Effector memory CD4-positive, alpha-beta T cell (primary cell): ENCODE measurements at places on chromosomes 7 and 10.

- no peaks in the 10 kb centered on the region for H3K4me1 ChIP-seq
- H3K4me3 ChIP-seq, result no peak overlapping the region
- no peak for DNase-seq
- H3K27me3 ChIP-seq, result no peaks in the 10 kb centered on the region
- no peaks in the 10 kb centered on the region for H3K36me3 ChIP-seq
Measured at GRCh38 chr10:62580396-62580795, 206.2 kb downstream of the ZNF365 start.

DNA sequence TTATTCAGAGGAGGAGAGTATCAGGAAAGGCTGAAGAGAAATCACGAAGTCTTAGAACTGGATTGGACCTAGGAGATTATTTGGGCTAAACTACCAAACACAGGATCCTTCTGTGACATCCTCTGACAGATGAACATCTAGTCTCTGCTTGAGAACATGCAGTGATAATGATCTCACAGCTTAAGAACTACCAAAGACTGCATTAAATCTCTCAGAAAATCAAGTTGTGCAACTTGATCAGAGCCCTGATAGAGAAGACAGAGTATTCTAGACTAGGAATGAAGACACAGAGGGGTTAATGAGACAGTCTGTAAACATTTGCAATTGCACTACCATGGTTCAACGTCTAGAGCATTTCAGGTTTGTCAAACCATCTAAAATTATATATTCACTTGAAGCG lies 37.1 kb upstream of the AGBL3 start:
- no peaks in the 10 kb centered on the region for H3K36me3 ChIP-seq
- H3K4me3 ChIP-seq, result no peak overlapping the region
- no peaks in the 10 kb centered on the region for H3K27me3 ChIP-seq
- peaks cover under 1% of the 10 kb centered on the region for H3K4me1 ChIP-seq
- H3K27ac ChIP-seq, result no peak overlapping the region

DNA sequence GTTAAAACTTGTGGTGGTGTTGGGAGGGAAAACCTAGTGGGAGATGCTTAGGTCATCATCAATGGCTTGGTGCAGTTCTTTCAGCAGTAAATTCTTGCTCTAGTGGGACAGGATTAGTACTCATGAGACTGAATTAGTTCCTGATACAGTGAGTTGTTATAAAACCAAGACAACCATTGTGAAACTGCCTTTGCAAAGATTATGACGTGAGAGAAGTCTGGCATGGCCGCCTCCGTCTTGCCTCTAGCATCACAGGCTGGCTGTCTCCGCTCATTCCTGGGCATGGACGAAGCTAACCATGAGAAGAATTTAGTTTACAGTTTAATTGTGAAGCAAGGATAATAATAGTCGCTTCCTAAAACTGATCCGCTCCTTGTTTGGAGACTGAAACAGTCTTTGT lies 186.4 kb downstream of the KIF20B start:
- no peak for DNase-seq
- no peaks in the 10 kb centered on the region for H3K4me1 ChIP-seq
- H3K27ac ChIP-seq, result no peak overlapping the region
- H3K27me3 ChIP-seq, result no peaks in the 10 kb centered on the region
- H3K36me3 ChIP-seq, result no peaks in the 10 kb centered on the region
- no peak overlapping the region for H3K4me3 ChIP-seq

GRCh38 chr10:852386-852785 lies 79.1 kb downstream of the LARP4B start:
- no peaks in the 10 kb centered on the region for H3K4me1 ChIP-seq
- H3K36me3 ChIP-seq, result peaks cover 6% of the 10 kb centered on the region
- DNase-seq, result no peak
- H3K27me3 ChIP-seq, result no peaks in the 10 kb centered on the region
- H3K4me3 ChIP-seq, result no peak overlapping the region

DNA sequence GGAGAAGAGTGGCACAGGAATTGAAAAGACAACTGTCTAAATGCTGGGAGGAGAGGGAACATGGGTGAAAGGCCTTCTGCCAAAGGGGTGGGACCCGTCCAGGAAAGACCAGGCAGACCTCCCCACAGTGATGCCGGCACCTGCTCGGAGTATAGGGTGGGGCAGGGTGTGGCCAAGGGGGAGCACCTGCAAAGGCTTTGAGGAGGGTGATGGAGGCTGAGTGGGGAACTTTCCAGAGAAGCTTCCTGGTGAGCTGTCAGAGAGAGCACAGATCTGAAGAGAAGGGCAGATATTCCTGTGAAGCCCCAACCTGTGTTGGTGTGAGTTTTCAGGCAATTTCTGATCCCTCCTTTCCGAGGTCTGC lies 263.4 kb upstream of the GRB10 start:
- no peak overlapping the region for H3K27ac ChIP-seq
- no peaks in the 10 kb centered on the region for H3K27me3 ChIP-seq
- no peaks in the 10 kb centered on the region for H3K36me3 ChIP-seq
- no peak overlapping the region for H3K4me3 ChIP-seq
- no peaks in the 10 kb centered on the region for H3K4me1 ChIP-seq

DNA sequence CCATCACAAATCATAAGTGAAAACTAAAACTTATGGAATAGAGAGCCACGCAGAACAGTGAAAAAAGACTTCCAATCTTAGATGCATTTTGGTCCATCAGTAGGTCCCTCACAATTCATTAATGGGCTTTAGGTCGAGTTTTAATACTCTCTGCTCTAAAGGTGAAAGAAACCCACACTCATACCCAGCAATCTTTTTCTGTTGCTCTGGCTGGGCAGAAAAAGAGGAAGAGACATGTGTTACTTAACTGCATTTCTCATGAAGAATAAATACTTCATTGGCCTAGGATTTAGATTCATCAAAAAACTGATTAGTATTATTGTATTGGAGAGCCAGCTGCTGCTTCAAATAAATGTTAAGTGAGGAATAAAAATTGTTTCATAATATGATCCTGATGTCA lies 645.7 kb downstream of the PHTF2 start:
- H3K27me3 ChIP-seq, result no peaks in the 10 kb centered on the region
- H3K4me1 ChIP-seq, result no peaks in the 10 kb centered on the region
- no peak overlapping the region for H3K4me3 ChIP-seq
- no peak overlapping the region for H3K27ac ChIP-seq
- H3K36me3 ChIP-seq, result no peaks in the 10 kb centered on the region

- H3K36me3 ChIP-seq, result peaks cover 86% of the 10 kb centered on the region
- H3K27me3 ChIP-seq, result no peaks in the 10 kb centered on the region
- no peak overlapping the region for H3K27ac ChIP-seq
Measured at GRCh38 chr10:80166581-80167470, 34.3 kb downstream of the PLAC9 start.

DNA sequence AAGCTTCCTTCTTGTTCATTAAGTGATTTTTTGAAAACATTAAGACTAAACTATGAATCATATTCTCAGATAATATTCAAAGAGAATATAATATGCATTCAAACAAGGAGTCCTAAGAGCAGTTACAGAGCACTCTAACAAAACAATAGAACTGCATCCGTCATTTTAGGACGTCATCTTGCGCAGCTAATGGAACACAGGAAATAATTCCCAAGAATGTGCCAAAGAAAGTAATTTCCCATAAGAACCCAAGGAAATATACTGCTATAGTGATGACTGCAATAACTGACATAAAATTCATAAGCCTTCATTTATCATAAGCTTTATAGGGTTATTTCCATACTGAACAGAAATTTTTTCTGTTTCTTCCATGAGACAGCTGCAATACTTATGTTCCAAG lies 28.3 kb upstream of the CASD1 start:
- no peak overlapping the region for H3K4me3 ChIP-seq
- no peak for DNase-seq
- H3K36me3 ChIP-seq, result no peaks in the 10 kb centered on the region
- no peak overlapping the region for H3K27ac ChIP-seq
- H3K27me3 ChIP-seq, result no peaks in the 10 kb centered on the region

- peak within 1 kb of the TSS; percentile 86 for H3K27ac ChIP-seq
- peaks cover 22% of the 10 kb centered on the region for H3K4me1 ChIP-seq
- peak within 1 kb of the TSS; percentile 85 for H3K4me3 ChIP-seq
- no peaks in the 10 kb centered on the region for H3K27me3 ChIP-seq
- no peaks in the 10 kb centered on the region for H3K36me3 ChIP-seq
Measured at GRCh38 chr7:151519765-151520418, at the start of gene RHEB. Gene RHEB, minus strand, starts transcription at chr7:151519895. Its CDS starts 384 bp downstream, at chr7:151519511.

GRCh38 chr7:79528421-79528820 lies 75.0 kb upstream of the MAGI2 start:
- DNase-seq, result no peak
- H3K36me3 ChIP-seq, result no peaks in the 10 kb centered on the region
- no peaks in the 10 kb centered on the region for H3K27me3 ChIP-seq
- no peaks in the 10 kb centered on the region for H3K4me1 ChIP-seq
- H3K27ac ChIP-seq, result no peak overlapping the region
- no peak overlapping the region for H3K4me3 ChIP-seq

- H3K4me3 ChIP-seq, result no peak overlapping the region
- H3K4me1 ChIP-seq, result no peaks in the 10 kb centered on the region
- H3K27ac ChIP-seq, result no peak overlapping the region
- DNase-seq, result no peak
- peaks cover 23% of the 10 kb centered on the region for H3K36me3 ChIP-seq
Measured at GRCh38 chr7:30429156-30429530, 49.4 kb downstream of the NOD1 start.

DNA sequence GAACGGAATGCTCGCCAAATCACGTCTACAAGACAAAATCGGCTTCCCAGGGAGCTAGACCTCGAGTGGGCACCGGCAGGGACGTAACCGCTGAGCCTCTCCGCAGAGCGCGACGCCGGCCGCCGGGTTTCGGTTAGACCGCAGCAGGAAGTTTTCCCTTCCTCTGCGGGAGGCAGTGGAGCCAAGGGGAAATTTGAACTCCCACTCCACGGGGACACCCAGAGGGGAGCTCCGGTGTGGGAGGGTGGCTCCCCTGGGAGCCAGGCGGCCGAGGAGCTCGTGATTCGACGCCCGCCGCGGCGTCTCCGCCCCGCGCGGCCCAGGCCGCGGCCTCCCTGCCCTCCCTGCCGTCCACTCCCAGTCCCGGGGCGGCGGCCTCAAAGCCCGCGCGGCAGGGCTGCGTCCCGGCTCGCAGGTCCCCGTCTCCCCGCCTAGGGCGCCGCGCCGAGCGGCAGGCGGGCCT lies 426 bp downstream of the SYPL1 start:
- peaks cover 26% of the 10 kb centered on the region for H3K4me1 ChIP-seq
- DNase-seq, result peak; percentile 55
- H3K27me3 ChIP-seq, result no peaks in the 10 kb centered on the region

DNA sequence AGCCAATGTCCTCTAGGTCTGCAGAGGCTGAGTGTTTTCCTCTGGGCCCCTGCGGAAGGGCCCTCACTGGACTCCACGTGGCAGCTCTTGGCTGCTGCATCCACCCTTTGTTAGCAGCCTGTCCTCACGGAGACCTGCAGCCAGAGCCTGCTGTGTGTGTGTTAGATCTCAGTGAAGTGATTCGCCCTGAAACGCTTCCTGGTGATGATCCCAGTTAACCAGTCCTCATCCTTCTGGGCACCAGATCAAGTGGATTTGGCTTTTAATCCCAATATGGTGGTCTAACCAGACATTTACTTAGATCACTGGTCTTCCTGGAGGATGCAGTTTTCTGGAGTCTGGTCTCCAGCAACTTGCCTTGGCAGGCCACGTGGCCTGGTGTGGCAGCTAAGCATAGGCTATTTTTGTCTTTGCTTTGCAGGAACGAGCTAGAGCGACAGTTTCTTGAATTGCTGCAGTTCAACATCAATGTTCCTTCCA lies 39.5 kb upstream of the GJD4 start:
- DNase-seq, result no peak
- no peaks in the 10 kb centered on the region for H3K27me3 ChIP-seq
- H3K27ac ChIP-seq, result no peak overlapping the region
- peaks cover 47% of the 10 kb centered on the region for H3K36me3 ChIP-seq

GRCh38 chr10:77889277-77889903 lies 37.2 kb downstream of the DLG5 start:
- no peaks in the 10 kb centered on the region for H3K36me3 ChIP-seq
- no peak overlapping the region for H3K4me3 ChIP-seq
- DNase-seq, result no peak
- H3K4me1 ChIP-seq, result no peaks in the 10 kb centered on the region

DNA sequence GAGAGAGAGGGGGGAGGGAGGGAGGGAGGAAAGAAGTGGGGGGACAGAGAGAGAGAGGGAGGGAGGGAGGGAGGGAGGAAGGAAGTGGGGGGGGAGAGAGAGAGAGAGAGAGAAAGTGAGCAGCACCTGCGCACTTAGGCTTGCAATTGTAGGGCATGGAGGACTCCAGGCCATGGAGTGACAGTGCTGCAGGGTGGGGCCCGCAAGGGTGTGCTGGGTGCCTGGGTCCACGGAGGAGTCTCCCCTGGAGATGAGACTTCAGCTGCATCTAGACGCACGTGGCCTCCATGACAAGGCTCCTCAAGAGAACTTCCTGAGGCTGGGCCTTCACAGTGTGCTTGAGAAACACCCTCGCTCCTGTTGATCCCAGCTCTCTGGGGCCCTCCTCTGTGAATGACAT lies 44.5 kb downstream of the CLRN3 start:
- no peaks in the 10 kb centered on the region for H3K36me3 ChIP-seq
- no peaks in the 10 kb centered on the region for H3K27me3 ChIP-seq
- H3K4me1 ChIP-seq, result no peaks in the 10 kb centered on the region
- no peak overlapping the region for H3K27ac ChIP-seq
- H3K4me3 ChIP-seq, result no peak overlapping the region
- no peak for DNase-seq

DNA sequence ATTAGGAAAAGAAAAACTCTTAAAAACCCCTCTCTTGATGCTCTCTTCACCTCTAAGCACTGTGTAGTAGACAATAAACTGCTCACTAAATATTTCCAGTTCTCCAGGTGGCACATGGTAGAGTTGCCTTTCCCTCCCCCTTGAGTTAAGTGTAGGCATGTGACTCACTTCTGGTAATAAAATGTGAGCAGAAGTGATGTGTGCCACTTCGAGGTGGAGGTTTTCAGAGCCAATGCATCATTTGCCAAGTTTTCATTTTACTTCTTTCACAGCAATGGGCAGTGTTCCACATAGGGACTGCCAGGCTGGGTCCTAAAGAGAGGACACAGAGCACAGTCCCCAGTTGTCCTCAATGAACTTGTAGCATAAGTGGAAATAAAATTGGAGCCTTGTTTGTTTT lies 131.6 kb upstream of the NPY start:
- no peaks in the 10 kb centered on the region for H3K36me3 ChIP-seq
- no peak overlapping the region for H3K27ac ChIP-seq
- no peaks in the 10 kb centered on the region for H3K4me1 ChIP-seq
- DNase-seq, result no peak
- H3K27me3 ChIP-seq, result peaks cover 2% of the 10 kb centered on the region

DNA sequence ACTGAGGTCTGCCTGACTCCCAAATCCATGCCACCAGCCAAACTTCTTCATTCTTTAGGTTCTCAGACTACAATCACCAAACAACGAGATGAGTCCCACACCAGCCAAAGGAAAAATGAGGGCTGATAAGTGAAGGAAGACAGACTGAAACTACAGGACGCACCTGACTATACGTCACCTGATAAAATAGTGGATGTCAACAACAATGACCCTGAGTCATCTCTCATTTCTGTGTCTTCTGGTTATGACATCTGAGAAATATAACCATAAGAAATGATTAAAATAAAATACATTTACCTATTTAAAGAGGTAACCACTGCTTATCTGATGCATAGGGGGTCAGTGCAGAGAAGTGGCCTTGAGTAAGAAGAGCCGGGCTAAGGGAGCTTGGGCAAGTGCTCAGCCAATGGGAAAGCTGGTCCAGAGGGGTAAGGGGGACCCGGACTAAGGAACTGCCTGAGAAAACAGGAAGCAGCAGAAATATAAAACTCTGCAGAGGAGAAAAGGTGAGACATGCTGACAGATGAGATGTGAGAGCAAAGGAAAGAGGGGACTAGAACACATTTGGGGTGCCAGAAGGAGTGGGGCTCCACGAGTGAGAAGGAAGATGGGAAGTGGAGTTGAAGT lies 51.8 kb downstream of the HIPK2 start:
- DNase-seq, result no peak
- no peak overlapping the region for H3K4me3 ChIP-seq
- H3K27ac ChIP-seq, result no peak overlapping the region
- H3K4me1 ChIP-seq, result no peaks in the 10 kb centered on the region
